ENCODE measurements at places on chromosomes 12 and 14.

DNA sequence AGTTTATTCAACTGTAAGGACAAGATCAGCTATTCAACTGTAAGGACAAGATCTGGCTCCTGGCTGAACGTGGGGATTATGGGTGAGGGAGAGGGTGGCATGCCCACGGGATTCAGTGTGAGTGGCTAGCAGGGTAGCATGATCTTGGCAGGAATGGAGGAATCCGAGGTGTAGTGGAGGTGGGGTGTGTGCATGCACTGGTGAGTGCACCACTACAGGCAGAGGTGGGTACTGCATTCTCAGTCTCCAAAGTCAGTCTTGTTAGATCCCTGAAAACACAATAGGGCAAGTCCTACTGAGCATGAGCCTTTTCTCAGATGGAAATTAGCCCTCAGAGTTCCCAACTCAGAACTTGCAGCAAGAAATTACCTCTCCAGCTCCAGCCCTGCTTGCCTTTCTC lies 32.2 kb upstream of the DCD start:
- DNase-seq = no peak

DNA sequence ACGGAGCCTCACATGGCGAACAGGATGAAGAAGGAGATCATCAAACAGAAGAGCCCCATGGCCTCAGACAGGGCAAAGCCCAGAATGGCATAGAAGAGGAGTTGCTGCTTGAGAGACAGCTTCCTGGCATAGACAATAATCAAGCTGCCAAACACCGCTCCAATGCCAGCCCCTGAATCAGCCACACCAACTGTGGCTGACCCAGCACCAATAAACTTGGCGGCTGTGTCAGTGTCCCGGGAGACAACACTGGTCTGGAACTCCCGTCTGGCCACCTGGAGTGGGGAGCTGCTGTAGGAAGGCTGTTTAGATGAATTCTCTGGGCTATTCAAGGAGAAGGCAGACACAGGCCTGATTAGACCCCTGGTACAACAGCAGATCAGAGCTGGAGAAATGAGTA lies 100.1 kb downstream of the HEATR5A start:
- no peak for DNase-seq

- DNase-seq = no peak
Observed at GRCh38 chr12:26113181-26113654, 11.6 kb downstream of the BHLHE41 start.

GRCh38 chr14:104993808-104994591 lies 8.4 kb downstream of the CLBA1 start:
- DNase-seq = no peak

DNA sequence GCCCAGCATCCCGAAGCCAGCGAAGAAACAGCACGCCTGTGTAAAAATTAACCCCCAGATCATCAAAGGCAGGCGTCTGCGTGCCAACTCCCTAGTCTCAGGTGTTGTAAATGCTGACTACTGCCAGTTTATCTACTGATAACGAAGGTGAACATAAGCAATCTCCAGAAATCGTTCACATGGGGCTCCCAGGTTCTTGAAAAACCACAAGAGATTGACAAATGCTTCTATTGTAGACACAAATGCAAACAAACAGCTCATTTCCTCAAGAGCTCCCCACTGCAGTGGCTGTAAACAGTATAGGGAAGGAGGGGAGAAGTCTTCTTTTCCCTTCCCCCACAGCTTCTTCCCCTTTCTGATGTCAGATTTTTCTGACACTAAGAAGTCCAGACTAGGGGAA lies 5.3 kb upstream of the PLEKHG3 start:
- no peak for DNase-seq

GRCh38 chr14:75283162-75283832 lies 4.7 kb downstream of the FOS start:
- no peak for DNase-seq

GRCh38 chr14:41806366-41806975 lies 199.8 kb downstream of the LRFN5 start:
- no peak for DNase-seq

DNA sequence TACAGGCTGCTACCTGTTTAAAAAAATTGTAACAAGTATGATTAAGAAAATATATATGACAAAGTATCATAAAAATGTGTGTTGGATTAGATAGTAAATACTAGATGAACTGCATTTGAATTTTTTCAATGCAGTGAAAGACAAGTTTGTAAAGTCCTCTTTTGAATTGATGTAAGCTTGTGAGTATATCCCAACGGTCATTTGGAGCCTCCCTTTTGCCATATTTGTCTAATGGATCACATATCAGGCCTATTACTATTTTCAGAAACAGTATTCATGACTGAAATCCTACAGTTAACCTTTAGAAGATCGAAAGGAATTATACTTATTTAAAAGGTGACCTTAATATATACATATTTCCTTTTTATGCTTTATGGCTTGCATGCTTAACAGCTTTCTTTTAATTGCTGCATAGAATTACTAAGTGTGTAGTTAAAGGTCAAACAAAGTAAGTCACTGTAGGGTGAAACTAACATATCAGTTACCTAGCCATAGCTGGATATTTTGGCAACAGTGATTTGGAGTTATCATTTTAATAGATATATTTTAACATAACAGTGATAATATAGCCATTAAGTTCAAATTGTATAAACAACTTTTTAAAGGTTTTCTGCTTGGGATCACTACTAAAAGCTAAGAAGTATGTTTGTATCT lies 53.6 kb downstream of the USP15 start:
- no peak for DNase-seq

DNA sequence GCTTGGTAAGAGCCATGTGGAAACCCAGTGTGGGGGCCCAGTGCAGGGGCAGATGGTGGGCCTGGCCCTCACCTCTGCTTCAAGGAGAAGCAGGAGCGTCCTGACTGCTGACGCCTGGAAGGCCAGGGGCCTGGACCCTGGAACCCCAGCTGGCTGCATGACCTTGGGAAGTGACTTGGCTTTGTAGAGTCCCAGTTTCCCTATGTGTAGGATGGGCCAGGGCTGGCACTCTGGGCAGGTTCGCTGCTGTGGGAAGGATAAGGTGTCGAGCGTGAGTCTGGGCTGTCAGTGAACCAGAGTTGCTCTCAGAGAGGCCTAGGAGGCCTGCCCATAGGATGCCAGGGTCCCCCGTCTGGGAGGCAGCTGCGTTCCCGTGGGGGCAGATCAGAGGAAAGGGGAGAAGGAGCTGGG lies 43.2 kb downstream of the TRAFD1 start:
- DNase-seq = no peak

GRCh38 chr12:16618256-16618655 lies 12.3 kb upstream of the LMO3 start:
- no peak for DNase-seq

- DNase-seq = no peak
Observed at GRCh38 chr12:25655702-25656101, 102.6 kb upstream of the LMNTD1 start.

GRCh38 chr12:111753144-111753881 lies 13.4 kb upstream of the ALDH2 start:
- no peak for DNase-seq

- no peak for DNase-seq
Observed at GRCh38 chr12:79006306-79006705, 141.7 kb downstream of the SYT1 start.

GRCh38 chr14:31449971-31450610 lies 7.2 kb downstream of the DTD2 start:
- no peak for DNase-seq

- DNase-seq = no peak
Observed at GRCh38 chr12:110134691-110135411, 10.7 kb downstream of the IFT81 start.

DNA sequence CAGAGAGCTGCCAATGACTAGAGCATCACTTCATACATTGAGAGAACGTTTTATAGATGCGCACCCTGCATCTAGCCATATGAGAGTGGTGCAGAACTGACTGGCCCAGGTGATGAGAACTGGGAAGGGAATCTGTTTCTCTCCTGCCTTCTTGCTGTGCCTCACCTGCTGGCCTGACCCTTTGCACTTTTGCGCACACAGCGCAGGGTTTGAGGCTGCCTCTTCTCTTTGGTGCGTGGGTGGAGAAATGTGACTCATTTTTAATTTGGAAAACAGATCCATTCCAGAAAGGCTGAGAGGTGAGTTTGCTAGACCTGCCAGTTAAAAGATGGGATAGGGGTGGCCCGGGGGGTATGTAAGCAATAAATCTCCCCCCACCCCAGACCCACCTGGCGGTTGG lies 453 bp upstream of the ESRRB start:
- no peak for DNase-seq

DNA sequence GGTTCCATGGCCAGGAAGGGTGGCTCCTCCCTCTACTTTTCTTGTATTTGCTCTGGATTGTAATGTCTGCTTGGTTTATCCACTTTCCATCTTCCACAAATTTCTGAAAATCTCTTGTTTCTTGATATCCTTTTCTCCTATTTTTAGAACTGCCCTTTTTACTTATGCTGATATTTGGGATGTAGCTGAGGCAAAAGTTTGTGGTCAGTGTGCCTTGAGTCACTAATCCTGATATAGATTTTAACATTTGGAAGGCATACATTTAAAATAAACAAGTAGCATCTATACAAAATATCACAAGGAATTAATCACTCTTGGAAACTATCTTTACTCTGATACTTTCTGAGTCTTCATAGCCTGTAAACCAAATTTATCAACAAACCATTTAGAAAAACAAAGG lies 11.0 kb downstream of the GRIP1 start:
- DNase-seq = no peak

GRCh38 chr12:7354529-7354928 lies 50.7 kb downstream of the ACSM4 start:
- DNase-seq = no peak

- no peak for DNase-seq
Observed at GRCh38 chr12:119593578-119594398, at the start of gene TMEM233. TMEM233 (plus strand) TSS chr12:119593774; CDS start chr12:119593849, 75 bp downstream.

DNA sequence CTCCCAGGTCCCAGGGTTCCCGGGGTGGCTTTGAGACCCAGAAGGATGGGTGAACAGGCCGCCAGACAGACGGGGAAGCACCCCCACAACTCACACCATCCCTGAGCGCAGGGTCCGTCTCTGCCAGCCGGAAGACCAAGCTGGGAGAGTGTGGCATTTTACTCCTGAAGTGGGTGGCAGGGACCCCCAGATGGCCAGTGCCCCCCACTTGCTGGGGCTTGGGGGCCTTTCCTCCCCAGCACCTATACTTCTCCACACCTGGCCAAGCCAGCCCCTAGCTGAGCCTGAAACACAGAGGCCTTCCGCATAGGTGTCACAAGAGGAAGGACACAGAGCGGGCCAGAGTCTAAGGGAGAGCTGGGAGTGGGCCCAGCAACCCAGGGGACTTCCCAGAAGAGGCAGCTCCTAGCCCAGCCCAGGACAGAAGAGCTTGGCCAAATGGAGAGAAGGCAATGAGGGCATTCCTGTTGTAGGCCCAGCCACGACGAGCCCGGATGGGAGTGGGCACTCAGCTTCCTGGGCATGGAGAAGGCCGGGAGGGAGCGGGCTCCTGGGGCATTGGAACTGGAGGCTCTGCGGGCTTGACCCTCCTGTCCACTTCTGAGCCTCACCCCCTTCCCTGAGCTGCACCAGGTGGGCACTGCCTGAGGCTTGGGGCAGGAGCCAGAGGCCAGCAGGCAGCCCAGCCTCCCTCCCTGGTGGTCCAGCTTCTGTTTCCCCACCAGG lies 3.3 kb downstream of the AHNAK2 start:
- DNase-seq = no peak

GRCh38 chr12:82108615-82109014 lies 249.6 kb downstream of the CCDC59 start:
- DNase-seq = no peak

DNA sequence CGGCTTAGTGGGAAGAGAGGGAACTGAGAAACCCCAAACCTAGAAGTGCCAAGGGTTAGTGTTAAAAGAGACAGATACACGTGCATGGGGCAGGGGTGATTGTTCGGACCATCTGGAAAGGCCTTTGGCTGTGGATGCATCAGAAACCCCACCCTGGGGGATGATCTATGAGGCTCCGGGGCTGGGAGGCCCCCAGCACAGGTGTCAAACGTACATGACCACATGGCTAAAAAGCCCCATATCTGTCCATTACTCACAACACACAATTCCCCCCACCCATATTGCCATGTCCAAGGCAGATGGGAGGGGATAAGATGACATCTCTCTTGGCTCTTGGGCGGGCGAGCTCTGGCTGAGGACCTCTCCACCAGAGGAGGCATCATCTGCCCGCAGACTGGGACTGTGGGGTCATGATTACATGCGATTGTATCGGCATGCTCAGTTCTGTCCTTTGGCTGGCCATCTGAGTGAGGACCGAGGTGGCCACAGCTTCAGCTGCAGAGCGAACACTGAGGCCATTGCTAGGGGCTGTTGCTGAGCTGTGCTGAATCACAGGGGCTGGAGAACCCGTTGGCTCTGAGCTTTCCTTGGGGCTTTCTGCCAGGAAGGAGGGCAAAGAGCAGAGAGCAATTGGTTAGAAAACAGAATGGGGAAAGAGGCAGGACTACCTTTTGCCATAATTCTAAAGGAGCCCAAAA lies 9.6 kb upstream of the NPFF start:
- DNase-seq = no peak

- no peak for DNase-seq
Observed at GRCh38 chr12:12097891-12098690, 27.4 kb downstream of the BCL2L14 start.

GRCh38 chr14:51484485-51484884 lies 167.2 kb upstream of the FRMD6 start:
- DNase-seq = no peak

GRCh38 chr14:91614187-91614586 lies 104.1 kb upstream of the PPP4R3A start:
- no peak for DNase-seq

DNA sequence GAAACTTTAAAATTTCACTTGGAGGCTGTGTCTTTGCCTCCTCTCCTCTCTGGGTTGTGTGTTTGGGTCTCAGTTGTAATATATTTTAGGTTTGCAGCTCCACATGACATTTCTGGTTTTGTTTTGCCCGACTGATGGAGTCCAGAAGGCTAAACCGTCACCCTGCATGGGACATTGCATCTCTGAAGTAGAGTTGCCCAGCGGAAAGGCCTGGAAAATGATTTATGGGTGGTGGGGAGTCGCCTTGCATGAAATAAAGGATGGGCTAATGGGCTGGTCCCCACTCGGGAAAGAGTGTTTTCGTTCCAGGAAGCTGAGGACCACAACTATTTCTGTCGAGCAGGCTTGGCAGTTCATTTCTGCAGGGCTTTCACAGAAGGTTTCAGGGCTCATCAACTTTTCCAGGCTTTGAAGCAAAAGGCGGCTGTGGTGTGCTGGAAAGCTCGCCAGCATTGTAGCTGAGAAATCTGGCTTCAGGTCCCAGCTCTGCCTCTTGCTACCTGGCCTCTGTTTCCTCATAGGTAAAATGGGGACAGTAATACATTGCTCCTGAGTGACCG lies 74.8 kb upstream of the GSC start:
- DNase-seq = no peak

DNA sequence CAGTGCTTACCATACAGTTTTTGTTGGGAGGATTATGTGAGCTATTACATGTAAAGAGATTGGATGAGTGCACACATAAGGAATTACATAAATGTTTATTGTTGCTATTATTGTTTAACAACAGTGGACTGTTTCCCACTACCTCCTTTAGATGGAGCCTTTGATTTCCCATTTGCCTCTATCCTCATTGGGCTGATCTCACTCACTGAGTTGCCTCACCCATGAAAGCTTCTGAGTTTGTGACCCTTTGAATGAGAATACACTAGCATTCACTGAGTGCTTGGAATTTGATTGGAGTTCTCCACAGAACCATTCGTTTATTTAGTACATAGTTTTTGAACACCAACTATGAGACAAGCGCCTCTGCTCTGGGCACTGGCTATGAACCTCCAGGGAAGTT lies 121.0 kb downstream of the HELB start:
- DNase-seq = no peak

Measured in activated CD4-positive, CD25-positive, alpha-beta regulatory T cell (primary cell).